ENCODE measurements at places on chromosomes 6 and 20.

DNA sequence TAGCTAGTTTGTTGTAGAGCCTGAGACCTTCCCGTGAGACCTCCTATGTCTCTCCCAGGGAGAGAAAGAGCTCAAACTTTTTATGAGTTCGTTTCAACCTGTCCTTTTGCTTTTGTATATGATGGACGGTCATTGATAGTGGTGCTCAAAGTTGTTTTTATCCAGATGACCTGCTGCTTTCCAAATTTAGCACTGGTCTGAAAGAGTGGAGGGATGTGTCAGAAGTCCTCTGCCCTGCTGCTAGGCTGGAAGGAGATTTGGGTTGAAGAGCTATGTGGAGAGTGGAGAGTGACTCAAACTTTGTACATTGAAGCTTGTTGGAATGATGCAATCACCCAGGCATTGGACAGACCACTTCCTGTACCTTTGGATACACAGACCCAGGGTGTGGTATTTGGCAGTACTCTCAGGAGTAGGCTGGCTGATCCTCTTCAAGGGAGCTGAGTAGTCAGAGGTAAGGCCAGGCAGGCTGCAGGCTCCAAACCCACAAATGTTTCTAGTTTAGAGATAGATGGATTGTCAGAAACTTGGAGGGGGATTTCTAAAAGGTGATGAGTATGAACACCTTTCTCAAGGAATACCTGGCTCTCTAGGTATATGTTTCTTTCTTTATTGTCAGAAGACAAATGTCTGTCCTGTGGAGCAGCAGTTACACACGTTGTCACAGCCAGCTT lies 49.4 kb upstream of the RREB1 start:
- no peak for DNase-seq

GRCh38 chr20:2932498-2932897 lies 59.2 kb downstream of the PTPRA start:
- DNase-seq: no peak

- no peak for DNase-seq
These were observed 61.4 kb downstream of the PDSS2 start for GRCh38 chr6:107398001-107398400.

DNA sequence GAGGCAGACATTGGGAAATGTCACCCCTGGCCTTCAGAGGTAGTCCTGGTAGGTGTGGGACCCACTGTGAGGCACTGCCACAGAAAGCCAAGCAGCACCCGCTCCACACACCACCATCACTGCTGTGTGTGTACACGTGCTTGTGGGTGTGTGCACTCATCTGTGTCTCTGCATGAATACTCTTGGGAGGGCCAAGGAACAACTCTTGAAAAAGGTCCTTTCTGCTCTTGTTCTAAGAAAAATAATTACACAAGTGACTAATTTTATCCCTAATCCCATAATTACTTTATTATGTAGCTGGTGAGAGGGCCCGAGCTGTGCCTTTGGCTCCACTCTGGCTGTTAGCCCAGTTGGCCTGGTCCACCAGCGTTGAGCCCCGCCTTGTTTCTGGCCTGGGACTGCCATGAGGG lies 21.7 kb upstream of the EPB41L1 start:
- DNase-seq: no peak

DNA sequence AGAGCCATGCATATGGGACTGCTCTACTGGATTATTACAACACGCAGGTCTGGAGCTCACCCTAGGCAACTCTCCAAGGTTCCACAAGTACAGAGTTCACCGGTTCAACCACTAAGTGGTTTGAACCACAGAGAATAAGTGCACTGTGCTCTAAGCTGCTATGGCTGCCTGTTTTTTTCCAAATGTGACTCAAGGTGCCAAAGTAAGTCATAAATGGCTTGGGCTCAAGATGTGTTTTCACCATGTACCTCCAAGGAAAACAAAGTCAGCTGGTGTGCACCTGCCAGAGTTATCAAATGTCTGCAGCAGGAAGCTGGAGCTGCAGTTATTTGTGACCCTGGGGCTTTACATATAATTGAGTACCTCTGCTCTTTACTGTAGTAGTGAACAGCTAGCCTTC lies 76.7 kb downstream of the PREP start:
- no peak for DNase-seq

Data from stimulated activated CD4-positive, alpha-beta T cell treated with anti-CD3 and anti-CD28 coated beads, TNF-alpha, amount 100 ng/mL, for 1 hour (primary cell).